Germinal center (tissue), 1 donor: ENCODE measurements at places on chromosomes 2 and 18.

DNA sequence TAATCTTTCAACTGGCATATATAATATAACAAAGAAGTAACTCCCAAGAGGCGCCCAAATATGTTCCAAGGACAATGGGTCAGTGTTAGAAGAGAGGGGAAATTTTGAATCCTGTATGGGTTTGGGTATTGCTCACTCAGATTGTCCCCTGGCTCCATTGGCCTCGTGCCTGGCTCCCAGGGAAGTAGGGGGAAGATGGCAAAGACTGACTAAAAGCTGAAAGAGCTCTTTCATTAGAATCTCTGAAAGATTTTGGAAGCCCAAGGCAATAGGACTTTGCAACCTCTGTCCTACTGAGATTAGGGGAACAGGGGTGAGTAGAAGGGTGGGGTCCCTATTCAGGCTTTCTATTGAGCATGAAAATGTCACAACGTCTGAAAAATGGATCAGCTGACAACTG is 1272.8 kb upstream of the ZEB2 start:
- DNase-seq = no peak

DNA sequence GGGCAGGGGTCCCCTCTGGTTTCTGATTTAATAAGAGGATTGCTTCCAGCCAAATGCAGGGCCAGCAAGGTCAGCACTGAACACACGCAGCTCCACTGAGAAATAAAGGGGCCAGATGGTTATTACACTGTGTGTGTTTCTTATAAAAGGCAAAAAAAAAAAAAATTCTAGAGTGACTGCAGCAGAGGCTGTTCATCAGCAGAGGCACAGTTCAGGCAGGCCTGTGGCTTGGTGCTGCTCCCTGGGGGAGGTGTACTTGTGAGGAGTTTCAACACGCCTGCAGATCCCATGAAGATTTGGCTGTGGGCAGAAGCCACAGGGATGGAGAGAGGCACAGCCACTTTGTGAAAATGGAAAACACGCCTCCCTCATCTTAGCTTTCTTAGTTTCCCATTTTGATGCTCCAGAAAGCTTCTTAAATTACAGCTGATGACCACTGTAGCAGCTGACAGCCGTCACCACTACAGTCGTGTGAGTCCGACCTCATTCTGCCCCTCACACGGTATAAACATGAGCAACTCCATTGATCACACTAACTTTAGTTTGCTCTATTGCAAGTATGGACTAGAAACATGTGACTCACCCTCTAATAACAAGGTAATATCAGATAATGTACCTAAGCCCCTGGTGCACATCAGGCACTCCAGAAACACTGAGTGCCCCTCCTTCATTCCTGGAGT is 726.5 kb upstream of the RAB6C start:
- no peak for DNase-seq

GRCh38 chr2:108852375-108852774 is 65.8 kb downstream of the CCDC138 start:
- DNase-seq = no peak

- no peak for DNase-seq
Observed at GRCh38 chr2:217105733-217106649, 246.1 kb upstream of the TNP1 start.

DNA sequence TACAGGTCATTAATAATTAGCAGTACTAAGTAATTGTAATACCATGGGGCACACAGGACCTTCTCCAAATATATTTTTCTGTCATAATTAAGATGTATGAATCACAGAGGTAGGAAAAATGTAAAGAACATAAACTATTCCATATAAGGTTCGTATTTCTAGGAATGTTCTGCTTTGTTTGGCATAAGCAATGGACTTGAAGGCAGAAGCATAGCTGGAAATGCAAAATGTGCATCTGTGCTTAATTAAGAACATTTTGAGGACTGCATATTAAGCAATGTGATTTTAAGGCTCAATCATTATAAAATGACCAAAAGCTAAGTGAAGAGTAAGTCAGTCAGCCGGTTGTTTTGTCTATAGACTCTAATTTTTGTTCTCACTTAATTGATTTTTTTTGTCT is 123.2 kb downstream of the RBM43 start:
- no peak for DNase-seq

DNA sequence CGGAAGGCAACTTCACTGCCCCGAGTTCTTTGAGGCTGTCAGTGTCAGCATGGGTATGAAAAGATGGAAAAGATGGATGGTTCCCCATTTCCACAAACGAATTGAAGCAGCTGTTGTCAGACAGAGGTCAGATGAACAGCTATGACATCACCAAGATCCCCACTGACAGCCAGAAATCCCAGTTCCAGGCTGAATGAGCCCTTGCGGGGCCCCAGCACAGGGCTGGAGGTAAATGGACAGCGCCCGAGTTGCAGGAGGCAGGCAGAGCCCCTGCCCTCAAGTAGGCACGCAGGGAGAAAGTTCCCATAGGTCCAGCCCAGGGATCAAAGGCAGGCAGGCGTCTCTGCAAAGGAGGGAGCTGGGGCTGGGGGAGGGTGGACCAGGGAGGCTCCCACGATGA is 169.5 kb upstream of the AGAP1 start:
- no peak for DNase-seq

- peak; percentile 45 for DNase-seq
Observed at GRCh38 chr2:84969511-84970209, 1.3 kb upstream of the KCMF1 start.

- DNase-seq = no peak
Observed at GRCh38 chr2:50509852-50510251, 522.1 kb downstream of the NRXN1 start.
